ENCODE measurements at places on chromosomes 7 and 10. TPM values are rescaled to one million over a fixed set of nuclear protein-coding genes. Genes with fewer than 3 reads are reported as not detected.

Gene ERLIN1
- 34.4 TPM for total RNA-seq

DNA sequence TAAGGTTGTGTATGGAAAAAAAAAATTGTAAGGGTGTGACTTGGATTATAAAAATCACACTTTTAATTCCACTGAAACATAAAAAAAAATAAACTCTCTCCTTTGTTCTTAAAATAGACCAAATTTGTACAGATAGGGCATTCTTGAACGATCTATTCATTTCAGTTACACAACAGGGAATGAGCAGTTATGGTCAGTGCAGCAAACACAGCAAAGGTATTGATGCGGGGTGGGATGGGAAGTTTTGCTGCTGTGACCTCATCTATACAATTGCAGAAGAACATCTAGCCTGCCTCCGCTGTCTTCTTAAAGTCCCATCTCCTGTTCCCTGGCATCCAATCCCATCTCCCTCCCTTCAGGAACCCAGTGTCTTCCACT is 580.2 kb downstream of the SUGCT start:
- DNase-seq: no peak

Gene SERPINE1
- total RNA-seq: 36.4 TPM

DNA sequence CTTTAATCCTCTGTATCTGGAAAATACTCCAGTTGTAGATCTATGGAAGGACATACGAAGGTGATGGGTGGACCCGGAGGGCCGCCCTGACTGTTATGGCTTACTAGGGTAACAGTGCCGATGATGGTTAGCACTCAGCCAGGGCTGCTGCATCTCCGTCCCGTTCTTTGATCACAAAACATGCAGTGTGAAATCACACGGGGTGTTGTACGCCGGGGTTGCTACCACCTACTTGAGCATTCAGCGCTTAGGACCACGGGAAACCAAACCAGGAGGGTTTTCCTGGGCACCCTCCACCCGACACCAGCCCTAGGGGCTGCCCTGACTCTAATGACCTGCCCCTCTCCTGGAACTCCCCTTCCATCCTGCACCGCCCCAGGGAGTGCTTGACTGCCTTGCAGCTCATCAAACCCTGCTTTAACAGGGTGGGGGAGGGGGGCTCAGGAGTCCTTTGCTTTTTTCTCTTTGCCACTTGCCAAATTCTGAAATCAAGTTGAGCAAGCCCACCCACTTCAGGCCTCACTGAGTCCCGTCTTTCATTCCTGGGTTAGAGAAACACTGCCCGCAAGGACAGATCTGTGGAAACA is 20.4 kb downstream of the ZNF775 start:
- DNase-seq: no peak

Gene RAPGEF5
- 66.7 TPM for total RNA-seq

All from omental fat pad (tissue), 4 donors.